ENCODE measurements at places on chromosomes 7 and 10.

GRCh38 chr10:22853906-22854447 is 73.9 kb upstream of the ARMC3 start:
- no peak for DNase-seq

GRCh38 chr10:78768041-78768835 is 300.5 kb upstream of the ZMIZ1 start:
- no peak for DNase-seq

DNA sequence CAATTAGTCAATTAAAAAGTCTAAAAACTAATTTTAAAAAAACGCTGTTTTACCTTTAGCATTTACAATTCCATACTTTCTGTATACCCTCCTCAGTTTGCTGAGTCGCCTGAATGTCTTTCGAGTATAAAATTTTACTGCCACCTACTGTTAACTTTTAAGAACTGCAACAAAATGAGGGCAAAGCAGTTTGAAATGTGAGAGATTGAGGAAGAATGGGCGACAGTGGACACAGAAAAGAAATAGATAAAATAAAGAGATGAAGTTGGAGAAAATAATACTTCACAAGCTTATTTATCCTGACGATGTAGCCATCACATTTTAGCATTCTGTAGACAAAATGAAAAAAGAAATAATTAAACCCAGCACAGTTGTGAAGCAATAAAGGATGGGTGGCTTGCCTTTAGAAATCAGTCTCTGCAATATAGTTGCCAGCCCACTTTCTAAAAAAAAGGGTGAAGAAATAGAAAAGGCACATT is 110.8 kb upstream of the PTN start:
- DNase-seq = no peak

- no peak for DNase-seq
These were observed 1.7 kb downstream of the EGFR start for GRCh38 chr7:55020466-55020871.

DNA sequence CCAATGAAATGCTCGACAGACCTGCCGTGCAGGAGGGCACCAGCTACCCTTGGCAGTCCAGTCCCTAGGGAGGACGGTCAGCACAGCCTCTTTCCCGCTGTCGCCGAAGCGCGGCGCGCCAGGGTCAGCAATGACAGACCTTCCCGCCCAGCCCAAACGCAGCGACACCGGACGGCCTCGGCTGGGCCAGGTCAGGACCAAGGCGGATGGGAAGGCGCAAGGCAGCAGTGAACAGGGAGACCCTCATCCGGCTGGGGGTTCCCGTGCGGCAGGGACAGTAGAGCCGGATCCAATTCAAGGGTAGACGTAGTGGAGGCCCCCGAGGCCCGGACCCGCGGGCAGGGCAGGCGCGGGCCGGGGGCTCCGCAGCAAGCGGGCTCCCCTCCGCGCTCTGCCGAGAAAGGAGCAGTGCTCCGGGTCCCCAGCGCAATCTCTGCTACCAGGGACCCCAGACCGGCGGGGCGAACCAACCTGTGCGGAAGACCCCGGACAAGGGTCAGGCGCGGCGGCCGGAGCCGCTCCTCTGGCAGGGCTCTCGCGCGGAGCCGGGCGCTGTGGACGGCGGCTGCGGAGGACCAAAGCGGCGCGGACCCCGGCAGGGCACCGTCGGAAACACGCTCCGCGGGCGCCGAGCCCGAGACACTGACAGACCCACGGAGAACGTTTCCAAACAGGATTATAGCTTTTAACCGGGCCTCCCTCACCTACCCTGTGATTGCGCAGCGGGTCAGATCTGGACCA is at the start of gene SEC31B:
Gene SEC31B, minus strand, starts transcription at position 551 of the 741 bp plus-strand sequence. CDS start 2,909 bp downstream, outside the sequence.
- no peak for DNase-seq

DNA sequence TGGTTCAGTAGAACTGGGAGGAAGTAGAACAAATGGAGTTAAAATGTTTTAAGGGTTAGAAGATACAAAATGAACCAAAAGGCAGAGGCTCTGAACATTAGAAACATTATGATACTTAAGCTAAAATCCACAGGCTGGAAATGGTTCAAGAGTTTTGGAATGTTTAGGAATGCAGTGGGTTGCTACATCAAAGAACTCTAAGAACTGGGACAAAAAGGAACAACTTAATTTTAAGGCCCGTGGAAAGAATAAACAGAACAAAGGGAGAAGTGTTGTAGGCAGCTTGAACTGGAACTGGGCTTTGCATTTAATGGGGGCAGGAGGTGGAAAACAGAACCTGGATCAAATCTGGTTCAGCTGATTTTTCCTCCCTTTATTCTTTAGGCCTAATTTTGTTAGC is 3.5 kb upstream of the C7orf25 start:
- no peak for DNase-seq

All from cortex of kidney (tissue), 1 donor.